ENCODE measurements at places on chromosomes 13 and 19. TPM values are rescaled to one million over a fixed set of nuclear protein-coding genes. Genes with fewer than 3 reads are reported as not detected.

SELENOV gene
- total RNA-seq: not detected

HMGB1 gene
- total RNA-seq: 98.9 TPM

TNFSF13B gene
- total RNA-seq: 3.9 TPM

GSX1 gene
- not detected for total RNA-seq

SYCN gene
- total RNA-seq: not detected

USHBP1 gene
- total RNA-seq: 0.05 TPM

C19orf85 gene
- not detected for total RNA-seq

VSIG10L gene
- 0.89 TPM for total RNA-seq

SERPINE3 gene
- 0.05 TPM for total RNA-seq

FGF21 gene
- total RNA-seq: not detected

FKRP gene
- 34.6 TPM for total RNA-seq

MUC16 gene
- total RNA-seq: not detected

ICAM1 gene
- 26.8 TPM for total RNA-seq

TMIGD2 gene
- not detected for total RNA-seq

PCDH17 gene
- 0.60 TPM for total RNA-seq

KIR2DL1 gene
- total RNA-seq: not detected

SLC10A2 gene
- total RNA-seq: not detected

CDC34 gene
- 60.8 TPM for total RNA-seq

OVOL3 gene
- total RNA-seq: not detected

WDR87 gene
- total RNA-seq: not detected

KLK6 gene
- total RNA-seq: not detected

TEX101 gene
- total RNA-seq: not detected

KLK10 gene
- not detected for total RNA-seq

CPB2 gene
- total RNA-seq: not detected

ZSCAN5C gene
- not detected for total RNA-seq

NALCN gene
- 27.0 TPM for total RNA-seq

KLK15 gene
- total RNA-seq: not detected

LILRB3 gene
- not detected for total RNA-seq

GPC5 gene
- total RNA-seq: 0.30 TPM

PTH2 gene
- total RNA-seq: not detected

CCL25 gene
- total RNA-seq: not detected

PRR20E gene
- total RNA-seq: not detected

AP1M2 gene
- not detected for total RNA-seq

URAD gene
- total RNA-seq: not detected

TNNI3 gene
- total RNA-seq: not detected
